ENCODE measurements at places on chromosomes 7 and 10.

DNA sequence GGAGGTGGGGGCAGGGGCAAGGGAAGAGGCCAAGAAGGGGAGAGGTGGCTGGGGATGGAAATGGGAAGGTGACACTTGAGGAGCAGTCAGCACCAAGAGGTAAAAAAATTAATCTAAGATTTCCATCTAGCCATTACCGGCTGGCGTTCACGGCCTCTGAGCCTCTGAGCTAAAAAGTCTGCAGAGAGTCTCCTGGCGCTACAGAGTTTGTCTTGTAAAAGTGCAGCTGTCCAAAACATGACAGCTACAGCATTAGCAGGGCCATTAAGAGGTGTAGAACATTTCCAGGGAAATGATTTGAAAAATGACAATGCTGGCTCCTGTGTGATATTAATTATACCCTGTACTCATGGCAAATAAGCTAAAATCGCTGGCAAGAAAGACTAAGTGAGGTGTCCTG, 167.6 kb downstream of the LRMDA start:
- DNase-seq = no peak

DNA sequence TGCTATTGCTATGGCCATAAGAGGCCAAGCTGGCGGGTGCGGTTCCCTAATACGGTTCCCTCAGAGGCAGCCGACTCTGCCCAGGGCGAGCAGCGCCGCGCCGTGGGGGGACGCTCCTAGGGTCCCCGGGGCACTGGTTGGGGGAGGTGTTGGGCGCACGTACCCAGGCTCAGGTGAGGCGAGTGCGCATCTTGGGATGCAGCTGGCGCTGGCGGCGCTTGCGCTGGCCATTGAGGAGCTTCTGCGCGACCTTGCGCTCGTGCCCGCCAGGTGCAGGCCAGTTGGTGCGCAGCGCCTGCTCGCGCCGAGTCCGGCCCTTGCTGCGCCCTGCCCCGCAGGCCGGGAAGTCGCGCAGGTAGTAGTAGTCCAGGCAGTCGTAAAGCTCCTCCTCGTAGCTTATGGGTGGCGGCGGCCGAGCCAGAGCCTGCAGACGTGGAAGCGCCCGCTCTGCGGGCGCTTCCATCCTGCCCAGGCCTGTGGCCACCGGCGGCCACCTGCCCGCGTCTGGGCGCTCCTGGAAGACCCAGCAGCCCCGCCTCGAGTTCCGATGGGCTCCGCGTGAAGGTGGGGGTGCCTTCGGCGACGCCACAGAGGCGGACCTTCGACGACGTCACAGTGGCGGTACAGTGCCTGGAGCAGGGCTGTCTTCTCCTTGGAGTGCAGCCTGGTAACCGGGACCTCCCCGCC, at the start of gene NUPR2:
Gene NUPR2 (minus strand): TSS at position 566 of the 687 bp plus-strand sequence. CDS start 103 bp downstream, at position 463.
- DNase-seq = no peak

DNA sequence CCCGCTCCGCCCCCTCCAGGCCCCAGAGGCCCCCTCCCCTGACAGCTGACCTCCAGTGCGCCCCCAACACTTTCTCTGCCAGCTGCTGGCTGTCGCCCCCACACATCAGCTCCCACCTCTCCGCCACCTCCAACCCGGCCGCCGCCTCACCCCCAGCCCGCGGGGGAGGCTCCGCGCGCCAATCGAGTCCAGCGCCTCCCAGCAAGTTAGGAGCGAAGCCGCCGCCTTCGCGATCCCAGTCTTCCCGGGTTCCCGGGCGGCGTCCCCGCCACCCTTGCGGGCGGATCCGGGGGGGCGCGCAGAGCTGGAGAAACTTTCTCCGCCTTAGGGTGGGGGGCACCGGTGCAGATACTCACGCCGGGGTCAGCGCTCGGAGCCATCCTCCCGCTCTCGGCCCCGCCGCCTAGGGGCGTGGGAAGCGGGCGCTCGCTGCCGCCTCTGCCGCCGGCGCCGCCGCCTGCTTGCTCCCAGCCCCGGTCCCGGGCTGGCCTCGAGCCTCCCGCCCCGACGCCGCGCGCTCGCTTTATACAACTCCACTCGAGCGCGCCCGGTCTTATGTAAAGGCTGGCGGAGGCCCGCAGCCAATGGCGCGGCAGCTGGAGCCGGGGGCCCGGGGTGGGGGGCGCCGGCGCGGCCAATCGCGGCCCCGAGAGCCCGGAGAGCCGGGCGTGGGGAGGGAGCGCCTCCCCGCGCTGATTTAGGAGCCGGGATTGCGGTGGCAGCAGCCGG, at the start of gene CRTAC1:
Gene CRTAC1 (minus strand): TSS at position 529 of the 729 bp plus-strand sequence. CDS start 149 bp downstream, at position 380.
- DNase-seq = peak; percentile 73

DNA sequence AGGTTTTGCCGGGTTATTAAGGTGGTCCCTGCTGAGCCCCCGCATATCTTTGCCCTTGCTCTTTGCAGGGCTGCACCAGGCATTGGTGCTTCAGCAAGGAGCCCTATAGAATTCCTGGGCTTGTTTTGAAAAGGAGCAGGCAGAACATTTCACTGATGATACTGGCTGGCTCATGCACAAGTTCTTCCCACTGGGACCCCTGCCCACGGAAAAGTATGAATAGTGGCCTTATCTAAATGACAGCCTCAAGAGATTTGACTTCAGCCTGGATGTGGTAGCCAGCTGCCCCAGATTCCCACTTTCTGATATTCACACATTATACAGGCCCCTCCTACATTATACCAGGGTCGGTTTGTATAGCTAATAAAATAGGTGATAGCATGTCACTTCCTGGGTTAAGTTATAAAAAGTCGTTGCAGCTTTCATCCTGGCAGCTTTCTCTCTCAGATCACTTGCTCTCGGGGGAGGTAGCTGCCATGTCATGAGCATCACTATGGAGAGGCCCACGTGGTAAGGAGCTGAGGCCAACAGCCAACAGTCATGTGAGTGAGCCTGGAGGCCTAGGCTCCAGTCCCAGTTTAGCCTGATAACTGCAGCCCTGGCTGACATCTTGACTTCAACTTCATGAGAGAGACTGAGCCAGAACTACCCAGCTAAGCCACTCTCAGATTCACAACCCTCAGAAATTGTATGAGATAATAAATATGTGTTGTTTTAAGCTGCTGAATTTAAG, 16.8 kb upstream of the CRTAC1 start:
- peak; percentile 66 for DNase-seq

DNA sequence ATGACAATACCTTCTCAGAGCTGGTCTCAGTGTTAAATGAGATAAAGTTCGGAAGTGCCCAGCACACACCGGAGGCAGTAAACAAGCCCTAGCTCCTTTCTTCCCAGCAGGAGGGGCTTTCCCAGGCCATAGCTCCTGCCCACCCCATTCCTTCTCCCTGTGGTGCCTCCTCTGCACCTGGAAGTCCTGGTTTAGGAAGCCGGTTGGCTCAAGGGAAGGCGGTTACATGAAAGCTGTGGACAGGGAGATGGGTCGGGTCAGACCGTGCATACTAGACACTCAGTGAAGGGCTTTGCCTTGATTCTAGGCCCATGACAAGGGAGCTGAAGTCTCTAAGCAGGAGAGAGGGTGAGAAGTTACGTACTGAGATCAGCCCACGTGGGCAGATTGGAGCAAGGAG, 8.6 kb downstream of the BEND7 start:
- DNase-seq = no peak

GRCh38 chr7:101835136-101835535, 17.7 kb downstream of the CUX1 start:
- no peak for DNase-seq

GRCh38 chr10:132709471-132709951, 76.4 kb downstream of the NKX6-2 start:
- DNase-seq = no peak

DNA sequence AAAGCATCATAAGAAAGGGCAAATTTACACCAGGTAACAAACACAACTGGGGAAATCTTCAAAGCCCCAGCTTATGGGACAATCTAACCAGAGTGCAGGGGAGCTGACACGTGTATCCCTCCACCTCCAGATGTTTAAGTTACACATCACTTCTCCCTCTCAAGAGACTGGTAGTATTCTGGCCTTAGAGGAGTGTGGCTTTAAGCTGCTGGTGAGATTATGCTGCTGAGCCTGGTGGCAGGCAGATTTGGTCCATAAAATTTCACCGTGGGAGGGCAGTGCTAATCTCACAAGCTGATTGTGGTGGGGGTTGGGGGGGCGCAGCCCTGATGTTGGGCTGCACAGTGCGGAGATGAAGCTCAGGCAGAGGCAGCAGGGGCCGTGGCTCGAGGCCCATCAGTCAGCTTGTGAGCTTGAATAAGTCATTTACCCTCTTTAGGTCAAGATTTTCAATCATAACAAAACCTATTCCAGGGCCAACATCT, 431.0 kb upstream of the GALNT17 start:
- DNase-seq = no peak

GRCh38 chr10:7159517-7159916, 251.3 kb downstream of the SFMBT2 start:
- no peak for DNase-seq

DNA sequence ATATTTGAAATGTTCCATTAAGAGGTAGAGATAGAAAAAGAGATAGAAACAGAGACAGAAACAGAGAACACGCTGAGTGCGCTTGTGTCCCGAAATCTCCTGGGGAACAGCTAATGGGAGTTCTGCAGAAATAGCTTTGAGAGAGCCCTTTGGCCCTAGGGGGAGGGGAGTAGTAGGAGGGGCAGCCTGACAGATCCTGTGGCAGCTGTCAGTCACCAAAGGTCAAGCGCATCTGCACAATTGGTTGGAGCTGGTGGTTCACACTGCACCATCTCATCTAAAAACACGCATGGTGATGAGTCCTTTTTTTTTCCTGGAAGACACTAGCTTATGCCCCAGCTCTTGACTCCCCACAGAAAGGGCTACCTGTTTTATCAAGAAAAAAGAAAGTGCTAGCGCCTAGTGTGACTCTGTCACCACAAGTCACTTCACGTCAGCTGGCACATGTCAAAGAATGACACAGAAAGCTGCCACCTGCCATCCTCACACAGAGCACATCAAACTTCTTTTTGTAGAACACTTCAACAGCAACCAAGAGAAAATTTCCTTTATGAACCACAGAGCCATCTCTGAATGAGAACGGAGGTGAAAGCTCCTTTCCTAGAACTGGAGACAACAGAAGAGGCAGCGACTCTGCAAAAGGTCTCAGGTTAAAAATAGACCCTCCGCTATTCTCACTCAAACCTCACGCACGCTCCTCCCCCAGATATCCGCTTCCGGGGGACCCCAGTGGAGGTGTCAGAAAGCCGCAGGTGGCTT, 125.7 kb downstream of the GFRA1 start:
- no peak for DNase-seq

DNA sequence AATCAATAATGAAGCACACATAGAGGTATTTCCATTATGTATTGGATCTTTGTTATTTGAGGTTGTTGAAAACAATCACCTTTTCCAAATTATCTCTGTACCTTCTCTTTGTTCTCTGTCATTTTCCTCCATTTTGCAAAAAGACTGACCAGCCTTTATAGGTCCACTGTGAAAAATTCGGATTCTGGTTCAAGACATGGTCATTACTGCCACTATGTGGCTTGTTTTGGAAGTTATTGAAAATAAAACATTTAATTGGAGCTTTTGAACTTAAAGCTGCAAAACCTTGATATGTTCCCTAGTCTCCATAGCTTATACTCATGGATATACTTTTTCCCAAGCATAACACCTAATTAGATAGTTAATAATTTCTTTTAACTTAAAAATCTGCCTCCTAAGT, 1094.4 kb downstream of the NRG3 start:
- DNase-seq = no peak

GRCh38 chr7:151387161-151388006, 22.5 kb downstream of the WDR86 start:
- DNase-seq = no peak

GRCh38 chr7:129469930-129470329, 32.4 kb upstream of the SMKR1 start:
- no peak for DNase-seq

DNA sequence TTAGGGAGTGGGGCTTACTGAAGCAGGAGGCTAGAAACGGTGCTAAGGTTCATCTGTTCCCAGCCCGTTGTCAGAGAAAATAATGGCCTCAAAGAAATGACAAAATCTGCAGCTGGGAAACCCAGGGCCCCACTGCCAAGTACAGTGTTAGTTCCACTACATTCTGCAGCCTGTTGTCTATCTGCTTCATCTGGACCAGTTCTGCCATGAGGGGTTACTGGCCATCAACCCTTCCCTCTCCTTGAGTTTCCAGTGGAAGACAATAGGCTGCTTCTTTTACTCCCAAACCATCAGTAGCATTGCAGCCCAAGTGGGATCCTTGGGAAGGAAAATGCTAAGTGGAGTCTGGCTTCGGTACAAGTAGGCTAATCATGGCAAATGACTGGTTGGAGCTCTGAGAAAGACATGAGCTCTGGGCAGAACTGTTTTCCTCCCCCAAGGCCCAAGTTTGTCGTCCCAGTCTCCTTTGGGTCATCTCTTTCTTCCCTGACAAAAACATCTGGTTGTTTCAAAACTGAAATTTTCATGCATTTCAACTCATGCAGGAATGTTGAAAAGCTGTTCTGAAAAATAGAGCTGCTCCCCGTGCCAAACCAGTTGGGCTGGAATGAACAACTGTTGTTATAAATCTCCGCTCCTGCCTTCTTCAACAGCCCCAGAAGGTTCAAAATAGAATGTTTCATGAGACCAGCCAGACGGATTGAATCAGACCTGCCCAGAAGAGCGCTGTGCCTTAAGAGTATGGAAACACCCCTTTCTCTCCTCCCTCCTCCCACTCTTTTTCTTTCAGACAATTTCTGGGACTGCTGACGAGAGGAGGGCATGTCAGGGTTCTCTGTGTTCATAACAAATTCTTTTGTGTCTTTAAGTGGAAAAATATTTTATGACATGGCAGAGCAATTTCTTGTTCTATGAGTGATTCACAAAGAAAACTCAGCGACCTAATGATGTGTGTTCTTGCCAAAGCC, 116.6 kb downstream of the RAB18 start:
- DNase-seq = no peak

GRCh38 chr7:135190703-135191102, 20.2 kb upstream of the CYREN start:
- DNase-seq = no peak

DNA sequence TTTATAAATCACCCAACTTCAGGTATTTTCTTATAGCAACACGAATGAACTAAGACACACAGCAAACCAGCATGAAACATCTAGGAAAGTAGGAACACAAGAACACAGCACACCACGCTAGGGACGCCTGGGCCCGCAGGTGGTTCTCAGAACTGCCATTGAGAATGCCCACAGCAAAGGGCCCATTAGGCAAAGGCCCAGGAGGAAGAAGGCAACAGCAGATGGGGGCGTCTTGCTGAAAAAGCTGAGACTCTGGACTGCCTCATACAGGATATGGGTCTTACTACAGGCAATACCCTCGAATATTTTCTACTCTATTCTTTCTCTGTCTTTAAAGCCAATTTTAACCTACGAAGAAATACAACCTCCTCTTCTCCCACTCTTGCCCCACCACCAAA, 77.3 kb downstream of the PARD3 start:
- DNase-seq = no peak

GRCh38 chr7:14787551-14787950, 115.0 kb downstream of the DGKB start:
- DNase-seq = no peak

DNA sequence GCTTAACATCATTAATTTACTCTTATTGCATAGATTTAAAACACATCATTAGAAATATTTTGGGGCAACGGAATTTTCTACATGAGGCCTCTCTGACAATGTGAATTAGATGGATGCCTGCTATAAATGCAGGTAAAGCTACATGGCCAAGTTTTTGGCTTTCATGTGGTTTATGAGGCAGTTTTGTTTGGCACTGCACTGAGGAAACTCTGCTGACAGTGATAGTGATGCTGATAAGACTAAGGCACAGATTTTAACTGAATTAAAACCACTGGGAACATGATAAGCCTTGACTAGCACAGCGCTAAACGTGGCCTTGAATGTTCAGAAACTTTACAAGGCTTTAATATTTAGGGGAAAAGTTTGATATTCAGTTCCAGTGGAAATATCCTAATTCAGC, 114.3 kb upstream of the NOBOX start:
- no peak for DNase-seq

GRCh38 chr10:19785366-19785765, 30.9 kb upstream of the PLXDC2 start:
- no peak for DNase-seq

- no peak for DNase-seq
Measured at GRCh38 chr10:104340111-104340526, 1.9 kb upstream of the ITPRIP start.

All from hippocampal formation (tissue), 2 donors.